ENCODE measurements at places on chromosomes 2 and 18. TPM values are rescaled to one million over a fixed set of nuclear protein-coding genes. Genes with fewer than 3 reads are reported as not detected.
A peak's percentile ranks its signal among the peaks of the same experiment; 100 is the strongest.

The PTPN4 gene
- total RNA-seq, result 78.7 TPM

The CHMP1B gene
- 28.0 TPM for total RNA-seq

The HES6 gene
- total RNA-seq, result 2.7 TPM

The TTL gene
- total RNA-seq, result 33.2 TPM

The RTN4 gene
- 90.1 TPM for total RNA-seq

The GKN2 gene
- not detected for total RNA-seq

The GPR155 gene
- total RNA-seq, result 11.3 TPM

The SDC1 gene
- not detected for total RNA-seq

DNA sequence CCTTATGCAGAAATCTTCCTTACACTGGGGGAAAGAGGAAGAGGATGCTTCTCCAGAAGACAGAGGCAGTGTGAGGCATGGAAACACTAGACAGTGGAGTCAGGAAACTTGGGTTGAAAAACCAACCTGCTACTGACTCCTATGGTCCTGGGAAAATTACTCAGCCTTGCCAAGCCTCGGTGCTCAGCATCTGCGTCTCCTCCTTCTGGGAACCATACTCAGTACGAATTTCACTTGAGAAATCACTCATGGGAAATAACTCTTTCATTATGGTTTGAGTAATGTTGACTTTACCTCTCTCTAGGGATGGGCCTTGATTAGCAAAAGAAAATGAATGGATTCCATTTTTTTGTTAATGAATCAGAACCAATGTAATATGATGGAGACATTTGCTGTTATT, 96.5 kb downstream of the KCNE4 start:
- no peaks in the 10 kb centered on the region for H3K27me3 ChIP-seq
- H3K4me1 ChIP-seq, result no peaks in the 10 kb centered on the region
- H3K27ac ChIP-seq, result no peak overlapping the region
- H3K36me3 ChIP-seq, result no peaks in the 10 kb centered on the region

GRCh38 chr2:27303093-27304025, 4.9 kb downstream of the UCN start:
- H3K36me3 ChIP-seq, result no peaks in the 10 kb centered on the region
- H3K27me3 ChIP-seq, result peaks cover 26% of the 10 kb centered on the region
- no peak overlapping the region for H3K27ac ChIP-seq
- peak; percentile 51 for DNase-seq
- H3K4me3 ChIP-seq, result peak overlapping the region; percentile 41
- peaks cover 9% of the 10 kb centered on the region for H3K4me1 ChIP-seq

DNA sequence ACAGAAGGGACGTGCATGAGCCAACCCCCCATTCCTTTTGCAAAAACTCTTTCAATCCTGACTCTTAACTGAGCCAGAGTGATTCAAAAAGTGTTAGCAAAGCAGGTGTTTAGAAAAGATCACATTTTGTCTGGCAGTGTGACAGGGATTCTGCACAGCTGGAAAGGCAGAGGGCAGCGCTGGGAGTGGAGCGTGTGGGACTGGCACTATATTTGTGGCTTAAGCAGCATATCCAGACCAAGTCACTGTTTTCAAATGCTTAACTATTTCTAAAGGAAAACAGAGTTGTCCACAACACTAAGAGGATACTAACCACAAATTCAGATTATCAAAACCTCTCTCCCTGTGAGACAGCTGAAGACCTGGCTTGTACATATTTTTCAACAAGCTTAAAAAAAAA, 19.0 kb downstream of the CABYR start:
- H3K36me3 ChIP-seq, result no peaks in the 10 kb centered on the region
- DNase-seq, result no peak
- peaks cover 2% of the 10 kb centered on the region for H3K27me3 ChIP-seq
- peaks cover 3% of the 10 kb centered on the region for H3K4me1 ChIP-seq
- no peak overlapping the region for H3K4me3 ChIP-seq
- no peak overlapping the region for H3K27ac ChIP-seq

DNA sequence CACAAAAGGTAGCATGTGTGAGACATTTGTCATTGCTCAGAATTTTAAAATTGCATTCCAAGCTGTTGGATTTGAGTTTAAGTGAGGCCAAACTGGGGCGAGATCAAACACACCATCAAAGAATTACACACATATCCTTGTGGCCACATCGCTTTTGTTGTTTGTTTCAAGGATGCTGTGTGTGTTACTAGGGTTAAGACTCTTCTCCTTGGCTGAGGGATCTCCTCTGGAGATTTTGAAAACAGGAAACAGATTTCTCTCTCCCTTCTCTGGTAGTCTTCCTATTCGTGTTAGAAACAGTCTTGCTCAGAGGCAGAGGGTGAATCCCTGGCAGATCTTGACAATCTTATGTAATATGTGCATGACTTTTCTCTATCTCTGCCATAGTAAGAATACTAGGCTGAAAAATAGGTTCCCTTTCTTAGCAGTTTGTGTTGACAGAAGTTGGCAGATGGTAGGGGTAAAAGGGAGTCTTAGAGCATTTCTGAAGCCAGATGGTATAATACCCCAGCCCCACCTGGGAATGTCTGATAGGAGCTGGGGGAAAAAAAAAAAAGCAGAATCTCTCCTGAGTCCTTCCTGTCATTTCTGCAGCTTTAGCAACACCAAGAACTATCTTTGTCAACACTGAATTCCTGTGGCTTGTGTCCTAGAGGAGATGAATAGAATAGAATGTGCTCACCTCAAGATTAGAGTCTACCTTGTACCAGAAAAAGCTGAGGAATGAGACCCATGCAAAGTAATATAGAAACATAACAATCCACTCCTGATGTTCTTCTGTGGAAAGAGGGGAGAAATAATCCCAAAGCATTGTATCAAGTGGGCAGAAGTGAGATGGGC, 101.8 kb downstream of the XRCC5 start:
- H3K4me3 ChIP-seq, result no peak overlapping the region
- peaks cover 13% of the 10 kb centered on the region for H3K4me1 ChIP-seq
- H3K27me3 ChIP-seq, result no peaks in the 10 kb centered on the region
- peak overlapping the region; percentile 11 for H3K27ac ChIP-seq
- H3K36me3 ChIP-seq, result peaks cover 46% of the 10 kb centered on the region

GRCh38 chr2:241940329-241940728, 70.8 kb downstream of the RTP5 start:
- no peak for DNase-seq
- H3K36me3 ChIP-seq, result peaks cover 3% of the 10 kb centered on the region
- peaks cover 16% of the 10 kb centered on the region for H3K4me1 ChIP-seq

DNA sequence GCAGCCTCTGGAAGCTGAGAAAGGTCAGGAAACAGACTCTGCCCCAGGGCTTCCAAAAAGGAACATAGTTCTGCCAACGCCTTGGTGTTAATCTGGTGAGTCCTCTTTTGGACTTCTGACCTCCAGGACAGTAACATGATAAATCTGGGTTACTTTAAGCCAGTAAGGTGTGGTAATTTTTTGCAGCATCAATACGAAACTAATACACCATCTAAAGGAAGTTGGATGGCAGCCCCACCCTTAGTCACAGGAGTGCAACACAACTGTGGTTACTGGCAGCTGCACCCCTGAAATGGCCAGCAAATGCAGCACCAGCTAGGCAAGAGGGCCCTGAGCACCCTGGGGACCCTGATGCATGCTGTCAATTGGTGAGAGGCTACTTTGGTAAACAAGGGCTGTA, 25.8 kb downstream of the CREG2 start:
- DNase-seq, result peak; percentile 72
- H3K4me3 ChIP-seq, result peak overlapping the region; percentile 5
- peak overlapping the region; percentile 87 for H3K27ac ChIP-seq
- H3K4me1 ChIP-seq, result peaks cover 44% of the 10 kb centered on the region
- H3K36me3 ChIP-seq, result peaks cover 4% of the 10 kb centered on the region

GRCh38 chr2:53036196-53036595, 731.4 kb upstream of the CHAC2 start:
- H3K27me3 ChIP-seq, result no peaks in the 10 kb centered on the region
- no peak overlapping the region for H3K4me3 ChIP-seq
- DNase-seq, result no peak
- H3K27ac ChIP-seq, result no peak overlapping the region

- H3K27ac ChIP-seq, result no peak overlapping the region
- DNase-seq, result no peak
- H3K36me3 ChIP-seq, result no peaks in the 10 kb centered on the region
- no peaks in the 10 kb centered on the region for H3K4me1 ChIP-seq
Observed at GRCh38 chr18:27861539-27861938, 315.4 kb downstream of the CDH2 start.

- DNase-seq, result no peak
- no peaks in the 10 kb centered on the region for H3K27me3 ChIP-seq
- no peak overlapping the region for H3K4me3 ChIP-seq
- H3K27ac ChIP-seq, result no peak overlapping the region
- peaks cover 28% of the 10 kb centered on the region for H3K36me3 ChIP-seq
Observed at GRCh38 chr2:30149976-30150375, 3.2 kb downstream of the YPEL5 start.

GRCh38 chr18:3224223-3224622, 4.5 kb upstream of the MYOM1 start:
- H3K27me3 ChIP-seq, result no peaks in the 10 kb centered on the region
- H3K4me1 ChIP-seq, result peaks cover 8% of the 10 kb centered on the region
- no peaks in the 10 kb centered on the region for H3K36me3 ChIP-seq
- no peak for DNase-seq
- H3K27ac ChIP-seq, result no peak overlapping the region
- H3K4me3 ChIP-seq, result no peak overlapping the region

- peaks cover 31% of the 10 kb centered on the region for H3K36me3 ChIP-seq
- no peaks in the 10 kb centered on the region for H3K27me3 ChIP-seq
- H3K4me3 ChIP-seq, result no peak overlapping the region
- peaks cover 24% of the 10 kb centered on the region for H3K4me1 ChIP-seq
- DNase-seq, result no peak
- no peak overlapping the region for H3K27ac ChIP-seq
Observed at GRCh38 chr2:138521821-138522220, 20.3 kb downstream of the SPOPL start.

GRCh38 chr2:39050109-39050508, 70.7 kb downstream of the SOS1 start:
- H3K27me3 ChIP-seq, result no peaks in the 10 kb centered on the region
- H3K27ac ChIP-seq, result no peak overlapping the region
- no peak overlapping the region for H3K4me3 ChIP-seq
- H3K4me1 ChIP-seq, result peaks cover 15% of the 10 kb centered on the region
- H3K36me3 ChIP-seq, result peaks cover 75% of the 10 kb centered on the region
- no peak for DNase-seq

GRCh38 chr2:204635478-204635877, 90.2 kb downstream of the PARD3B start:
- H3K27ac ChIP-seq, result no peak overlapping the region
- no peaks in the 10 kb centered on the region for H3K27me3 ChIP-seq

DNA sequence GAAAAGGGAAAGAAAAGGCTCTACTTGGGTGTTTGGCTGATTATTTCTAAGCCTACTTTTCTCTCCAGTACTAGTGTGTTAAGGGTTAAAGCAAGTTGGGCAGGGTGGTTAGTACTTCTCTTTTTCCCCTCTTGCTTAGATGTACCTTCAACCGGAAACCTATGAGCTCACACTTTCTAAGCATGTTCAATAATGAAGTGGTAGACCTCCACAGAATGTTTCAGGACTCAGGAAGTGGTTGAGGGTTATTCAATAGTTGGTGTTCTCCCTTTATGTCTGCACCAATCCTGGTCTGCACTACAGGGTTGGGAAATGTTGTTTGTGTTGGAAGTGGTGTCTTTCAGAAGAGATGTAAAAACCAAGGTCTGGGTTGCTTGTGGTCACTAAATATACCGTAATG, 137.1 kb downstream of the ZEB2 start:
- H3K4me1 ChIP-seq, result peaks cover 23% of the 10 kb centered on the region
- H3K36me3 ChIP-seq, result peaks cover 6% of the 10 kb centered on the region
- DNase-seq, result peak; percentile 20

DNA sequence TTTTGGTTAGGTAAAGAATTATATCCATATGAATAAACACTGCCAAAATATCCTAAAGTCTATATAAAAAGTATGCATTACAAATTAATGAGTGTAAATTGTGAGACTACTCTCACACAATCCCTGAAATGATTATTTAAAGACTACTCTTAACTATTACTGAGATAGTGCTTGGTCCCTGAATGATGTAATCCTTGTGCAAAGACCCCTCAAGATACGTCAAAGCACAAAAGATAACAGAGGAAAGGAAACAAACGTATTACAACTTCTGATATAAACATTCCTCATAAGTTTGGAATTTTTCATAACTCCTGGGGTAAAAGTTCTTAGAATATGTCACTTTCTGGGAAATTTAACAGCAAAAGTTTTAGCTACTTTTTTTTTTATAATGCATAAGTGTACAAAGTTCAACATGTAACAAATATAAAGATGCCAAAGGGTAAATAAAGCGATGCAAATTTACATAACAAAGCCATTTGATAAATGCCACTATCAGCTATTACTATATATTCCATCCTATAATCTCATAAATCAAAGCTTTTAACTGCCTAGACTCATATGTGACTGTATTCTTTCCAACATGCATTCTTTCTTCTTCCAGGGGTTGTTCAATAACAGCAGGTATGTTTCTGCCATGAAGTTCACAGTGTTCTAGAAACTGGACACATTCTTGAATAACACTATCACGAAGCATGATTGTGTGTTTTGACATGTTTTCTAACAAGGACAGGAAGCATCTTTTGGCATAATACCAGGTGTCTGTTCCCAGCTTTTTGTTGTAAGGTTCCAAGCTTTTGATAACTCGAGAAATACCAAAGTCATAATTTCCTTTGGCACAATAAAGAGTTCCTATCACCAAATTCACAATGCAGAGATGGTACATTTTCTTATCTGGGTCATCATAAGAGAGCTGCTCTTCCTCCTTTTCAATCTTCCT, 158.0 kb downstream of the AGPS start:
- no peak overlapping the region for H3K4me3 ChIP-seq
- H3K4me1 ChIP-seq, result peaks cover 41% of the 10 kb centered on the region
- peaks cover 4% of the 10 kb centered on the region for H3K36me3 ChIP-seq
- no peak overlapping the region for H3K27ac ChIP-seq
- H3K27me3 ChIP-seq, result no peaks in the 10 kb centered on the region
- no peak for DNase-seq

All from activated CD4-positive, alpha-beta memory T cell treated with anti-CD3 and anti-CD28 coated beads, Interleukin-2, amount 10 ng/mL, durations not matched to agents 7 days and 5 days (primary cell).